Activated gamma-delta T cell treated with Interleukin-2 at 50 U/mL for 16 hours (primary cell): ENCODE measurements at places on chromosomes 4 and X.

DNA sequence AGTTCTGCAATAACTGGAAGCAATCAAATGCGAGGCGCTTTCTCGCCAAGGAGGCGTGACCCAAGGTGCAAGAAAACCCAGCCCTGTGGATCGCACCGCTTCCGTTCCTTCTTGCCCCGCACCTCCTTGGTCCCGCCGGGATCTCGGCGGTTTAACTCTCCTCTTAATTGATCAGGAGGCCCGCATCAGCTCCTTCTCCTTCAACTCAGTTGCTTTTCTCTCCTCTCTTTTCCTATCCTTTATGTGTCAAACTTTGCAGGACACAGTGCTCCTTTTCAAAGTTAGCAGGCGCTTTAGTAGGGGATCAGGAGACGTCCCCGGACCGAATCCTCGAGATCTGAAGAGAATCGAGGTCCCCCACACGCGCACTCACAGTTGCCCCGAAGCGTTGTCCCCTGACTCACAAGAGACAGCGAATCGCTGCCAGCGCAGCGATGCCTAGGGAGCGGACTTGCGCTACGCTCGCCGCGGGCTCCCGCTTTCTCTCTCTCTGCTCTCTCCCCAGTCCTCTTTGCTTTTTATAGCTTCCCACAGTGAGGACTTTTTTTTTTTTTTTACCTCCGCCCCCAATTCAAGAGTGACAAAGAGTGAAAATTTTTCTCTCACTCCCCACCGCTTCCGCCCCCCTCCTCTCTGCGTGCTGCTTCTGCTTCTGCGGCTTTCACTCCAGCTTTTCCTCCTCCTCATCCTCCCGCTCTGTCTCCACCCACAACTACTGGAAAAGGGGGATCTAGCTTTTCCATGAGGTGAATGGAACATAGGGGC, at the start of gene DKK2:
TSS of gene DKK2 (minus strand) at position 495 of the 765 bp plus-strand sequence. CDS start 722 bp downstream, outside the sequence.
- no peak for DNase-seq

DNA sequence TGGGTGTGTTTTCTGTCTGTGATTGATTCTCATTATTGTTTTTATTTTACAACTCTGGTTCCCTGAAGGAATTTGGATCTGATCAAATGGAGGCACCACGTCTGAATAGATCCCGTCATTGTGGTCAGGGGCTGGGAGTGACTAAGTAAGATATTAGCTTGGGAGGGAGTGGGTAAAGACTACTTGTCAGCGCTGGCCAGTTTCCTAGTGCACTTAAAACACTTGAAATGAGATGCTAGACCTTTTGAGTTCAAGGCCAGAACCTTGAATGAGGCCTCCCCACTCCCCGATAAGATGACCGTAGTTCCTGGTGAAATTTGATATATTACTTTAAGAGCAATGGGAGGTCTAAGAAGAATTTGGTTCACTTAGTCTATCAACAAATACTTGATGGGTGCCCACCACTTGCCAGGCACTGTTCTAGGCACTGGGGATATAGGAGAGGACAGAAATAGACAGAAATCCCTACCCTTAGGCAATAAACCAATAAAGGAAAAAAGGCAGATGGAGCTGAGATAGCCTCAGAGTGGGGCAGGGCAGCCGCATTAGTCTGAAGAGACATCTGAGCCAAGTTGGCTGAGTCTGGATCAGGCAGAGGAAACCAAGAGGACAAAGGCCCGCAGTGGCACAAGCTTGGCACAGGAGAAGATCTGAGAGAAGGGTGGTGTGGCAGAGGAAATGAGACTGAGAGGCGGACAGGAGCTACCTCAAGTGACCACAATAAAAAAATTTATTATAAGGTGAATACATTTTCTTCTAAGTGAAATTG, 11.8 kb downstream of the FAM184B start:
- no peak for DNase-seq

DNA sequence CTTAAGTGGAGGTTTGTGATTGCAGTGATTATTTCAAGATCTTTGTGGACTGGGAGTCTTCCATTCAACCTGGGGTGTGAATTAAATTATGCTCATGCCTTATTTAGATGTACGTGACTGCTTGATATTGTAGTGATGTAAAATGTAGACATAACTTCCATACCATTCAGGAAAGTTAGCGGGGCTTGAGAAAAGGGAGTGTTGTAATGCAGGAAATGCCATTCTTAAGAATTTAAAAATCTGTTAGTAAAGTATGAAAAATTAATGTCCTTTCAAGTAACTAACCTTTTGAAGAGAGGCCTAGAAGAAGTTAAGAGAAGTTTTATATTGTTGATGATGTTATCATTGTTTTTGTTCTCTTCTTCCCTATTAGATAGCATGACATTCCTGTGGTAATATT, 318.2 kb downstream of the CCSER1 start:
- no peak for DNase-seq

DNA sequence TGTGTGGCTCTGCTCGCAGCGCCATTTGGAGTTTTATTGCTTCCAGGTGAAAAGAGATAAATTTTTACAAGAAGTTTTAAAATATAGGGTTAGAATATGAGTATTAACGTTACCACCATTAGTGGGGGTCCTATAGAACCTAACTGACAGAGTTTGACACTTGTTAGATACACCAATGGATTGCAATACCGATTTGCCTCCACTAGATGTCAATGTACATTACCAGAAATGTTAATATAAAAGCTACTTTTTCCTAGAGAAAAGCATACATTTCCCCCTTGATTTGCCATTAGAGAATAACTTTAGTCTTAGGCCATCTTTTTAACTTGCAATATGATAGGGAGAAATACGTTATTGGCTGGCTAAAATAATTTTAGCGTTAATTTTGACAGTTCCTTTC, 108.4 kb downstream of the LINC00632 start:
- no peak for DNase-seq

DNA sequence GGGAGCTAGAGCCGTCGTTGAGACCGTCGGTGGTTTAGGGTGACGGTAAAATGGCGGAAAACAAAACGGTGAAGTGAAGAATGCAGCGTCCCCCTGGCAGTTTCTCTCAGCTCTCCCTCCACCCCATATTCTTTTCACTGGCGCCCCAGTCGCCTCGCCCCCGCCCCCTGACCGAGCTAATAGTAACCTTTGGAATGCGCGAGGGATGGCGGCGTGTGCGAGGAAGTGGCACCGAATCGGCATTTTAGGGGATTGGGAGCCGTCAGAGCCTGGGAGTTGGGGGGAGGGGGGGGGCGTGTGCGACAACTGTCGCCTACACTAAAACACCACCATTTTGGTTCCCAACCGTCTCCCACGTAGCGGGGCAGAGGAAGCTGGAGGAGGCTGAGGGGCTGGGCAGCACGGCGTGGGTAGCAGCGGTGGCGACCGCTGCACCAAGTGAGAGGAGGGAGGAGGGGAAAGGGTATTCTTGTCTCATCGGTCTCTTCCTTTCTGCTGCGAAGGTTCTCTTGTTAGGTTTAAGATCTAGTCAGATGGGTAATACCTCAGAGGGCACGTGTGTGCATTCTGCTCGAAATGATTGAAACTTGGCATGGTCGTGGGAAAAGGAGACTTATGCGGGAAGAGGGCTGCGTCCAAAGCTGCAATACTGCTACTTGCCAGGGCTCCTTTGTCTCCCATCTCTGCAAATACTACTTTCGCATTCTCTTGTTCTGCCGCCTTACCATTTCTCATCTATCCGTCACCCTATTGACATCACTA, 840 bp downstream of the ZNF711 start:
- no peak for DNase-seq

DNA sequence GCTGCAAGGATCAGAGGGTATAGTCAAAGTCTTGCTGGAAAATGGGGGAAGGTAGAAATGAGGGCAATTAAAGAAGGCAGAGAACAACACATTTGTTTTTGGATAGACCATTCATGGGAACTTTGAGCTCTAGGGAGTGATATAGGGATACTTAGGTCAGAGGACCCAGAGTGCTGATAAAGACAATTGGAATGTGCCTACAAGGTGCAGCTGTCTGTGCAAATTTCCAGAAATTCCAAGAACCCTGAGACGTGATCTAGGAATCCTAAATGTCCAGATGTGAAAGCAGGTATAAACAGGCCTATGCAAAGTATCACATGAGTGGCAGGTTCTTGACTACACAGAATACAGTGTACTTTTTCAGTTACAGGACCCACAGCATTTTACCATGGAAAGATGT, 24.2 kb downstream of the FNIP2 start:
- no peak for DNase-seq

GRCh38 chrX:76172325-76172893, 453 bp upstream of the PBDC1 start:
- peak; percentile 7 for DNase-seq

DNA sequence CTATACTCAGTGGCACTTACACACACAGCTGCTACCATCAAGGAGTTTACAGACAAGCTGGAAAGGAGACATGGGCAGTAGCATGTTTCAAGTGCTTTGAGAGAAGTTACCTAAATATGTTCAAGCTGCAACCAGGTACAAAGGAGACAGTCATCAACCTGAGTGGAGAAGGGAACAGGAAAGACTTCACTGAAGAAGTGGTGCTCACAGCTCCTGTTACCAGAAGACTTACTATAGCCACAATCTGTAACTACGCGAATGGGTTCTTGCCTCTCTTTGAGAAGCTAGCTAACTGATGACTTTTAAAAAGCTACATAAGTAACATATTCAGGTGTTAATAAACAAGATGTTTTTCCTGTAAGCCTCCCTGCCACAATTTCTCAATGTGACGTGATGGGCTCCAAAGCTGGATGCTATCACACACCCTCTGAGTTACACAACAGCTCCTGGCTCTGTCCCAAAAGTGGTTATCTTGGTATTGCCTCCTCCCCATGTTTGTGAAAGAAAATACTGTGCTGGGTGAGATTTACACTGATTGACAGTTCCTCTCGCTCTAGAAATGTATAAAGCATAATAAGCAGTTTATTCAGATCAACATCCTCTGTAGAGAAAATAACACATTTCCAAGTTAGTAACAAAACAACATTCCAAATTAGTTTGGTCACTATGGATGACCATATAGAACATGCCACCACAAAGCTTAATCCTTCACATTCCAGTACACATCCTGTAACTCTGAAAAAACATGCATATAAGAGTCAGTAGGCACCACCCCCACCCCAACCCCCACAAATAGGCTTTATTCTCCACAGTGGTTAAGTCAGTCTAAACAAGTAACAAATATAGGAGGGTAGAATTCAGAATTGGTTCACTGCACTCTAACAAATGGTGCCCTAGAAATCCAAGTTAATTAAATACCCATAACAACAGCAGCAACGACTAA, 81.8 kb downstream of the FRYL start:
- no peak for DNase-seq

DNA sequence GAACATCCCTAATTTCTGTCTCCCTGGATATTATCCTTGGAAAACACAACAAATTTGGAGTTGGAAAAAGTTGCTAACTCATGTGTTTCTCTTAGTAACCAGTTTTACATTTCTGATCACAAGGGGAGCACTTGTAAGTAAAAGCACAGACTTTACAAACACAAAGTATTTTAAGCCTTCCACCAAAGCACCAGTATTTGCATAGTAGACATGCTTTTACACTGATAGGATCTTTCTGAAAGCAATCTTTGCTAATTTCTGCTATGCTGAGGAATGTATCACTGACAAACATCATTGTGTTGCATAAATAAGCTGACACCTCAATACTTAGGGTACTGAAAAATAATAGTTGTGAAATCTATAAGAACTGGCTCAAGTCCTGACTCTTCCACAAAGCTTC, 100.6 kb downstream of the MID1 start:
- DNase-seq: no peak

DNA sequence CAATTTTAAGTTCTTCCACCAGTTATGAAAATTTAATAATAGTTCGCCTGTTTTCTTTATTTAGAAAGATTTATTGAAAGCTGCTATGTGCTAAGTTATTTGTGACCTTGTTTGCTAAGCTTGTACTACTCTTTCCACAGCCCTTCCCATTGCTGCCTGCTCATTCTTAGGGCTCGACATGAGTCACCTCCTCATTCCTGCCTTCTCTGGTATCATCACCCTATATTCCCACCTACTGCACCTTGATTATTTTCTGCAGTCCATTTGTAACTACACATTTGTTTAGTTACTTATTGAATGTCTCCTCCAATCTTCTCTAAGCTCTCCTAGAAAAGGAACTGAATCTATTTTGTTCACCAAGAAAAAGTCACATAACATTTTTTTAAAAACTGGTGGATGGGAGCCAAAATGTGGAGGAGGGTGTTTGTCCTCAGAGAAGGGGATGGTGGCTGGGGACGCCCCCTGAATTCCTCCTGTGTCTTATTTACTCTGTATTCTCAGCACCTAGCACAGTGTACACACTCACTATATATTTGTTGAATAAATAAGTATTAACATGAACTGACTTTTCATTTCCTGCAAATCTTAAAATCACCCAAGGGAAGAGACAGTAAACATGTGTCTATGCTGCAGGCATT, 3.7 kb upstream of the RAB9A start:
- no peak for DNase-seq

- DNase-seq: no peak
Observed at GRCh38 chrX:41236629-41237028, 97.3 kb upstream of the DDX3X start.

DNA sequence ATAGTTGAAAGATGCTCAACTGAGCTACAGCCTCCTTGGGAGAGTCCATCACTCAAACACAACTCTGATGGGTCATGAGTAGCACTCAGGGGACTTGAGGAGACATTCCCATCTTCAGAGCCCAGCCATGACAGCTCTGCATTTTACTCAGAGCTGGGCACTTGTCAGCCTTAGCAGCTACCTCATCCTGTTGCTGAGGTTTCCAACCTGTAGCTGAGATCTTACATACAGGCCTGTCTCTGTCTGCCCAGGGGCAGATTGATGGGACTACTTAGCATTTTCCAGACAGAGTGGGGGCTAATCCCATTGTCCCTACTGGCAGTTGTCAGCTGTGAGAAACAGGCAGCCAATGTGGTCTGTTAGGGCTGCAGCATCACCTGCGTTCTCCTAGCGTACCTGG, 3.5 kb downstream of the FHDC1 start:
- no peak for DNase-seq

GRCh38 chr4:55468724-55469123, 73.0 kb downstream of the TMEM165 start:
- no peak for DNase-seq

DNA sequence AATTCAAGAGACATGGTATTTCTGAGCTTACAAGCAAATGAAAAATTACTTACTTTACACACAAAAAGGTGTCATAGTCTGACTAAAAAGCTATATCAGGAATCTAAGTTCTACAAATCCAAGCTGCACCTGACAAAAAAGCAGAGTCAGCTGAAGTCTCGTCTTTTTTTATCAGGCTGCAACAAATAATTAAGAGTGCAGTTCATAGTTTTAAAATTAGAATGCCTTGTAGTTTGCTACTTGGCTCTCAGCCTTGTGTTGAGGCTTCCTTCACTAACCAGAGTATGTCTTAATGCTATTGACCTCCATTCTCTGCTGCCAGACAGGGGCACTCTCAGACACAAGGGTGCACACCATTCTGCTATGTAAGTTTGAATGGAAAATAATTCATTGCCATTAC, 940.7 kb downstream of the PCDH7 start:
- no peak for DNase-seq
